Activated CD8-positive, alpha-beta memory T cell treated with anti-CD3 and anti-CD28 coated beads, Interleukin-2, amount 50 U/mL, for 4 hours (primary cell): ENCODE measurements at places on chromosomes 3 and 15.
A peak's percentile ranks its signal among the peaks of the same experiment; 100 is the strongest.

GRCh38 chr3:196754091-196754981, 14.7 kb downstream of the PAK2 start:
- no peak for DNase-seq

GRCh38 chr3:16860234-16860633, 24.5 kb upstream of the PLCL2 start:
- DNase-seq, result no peak

DNA sequence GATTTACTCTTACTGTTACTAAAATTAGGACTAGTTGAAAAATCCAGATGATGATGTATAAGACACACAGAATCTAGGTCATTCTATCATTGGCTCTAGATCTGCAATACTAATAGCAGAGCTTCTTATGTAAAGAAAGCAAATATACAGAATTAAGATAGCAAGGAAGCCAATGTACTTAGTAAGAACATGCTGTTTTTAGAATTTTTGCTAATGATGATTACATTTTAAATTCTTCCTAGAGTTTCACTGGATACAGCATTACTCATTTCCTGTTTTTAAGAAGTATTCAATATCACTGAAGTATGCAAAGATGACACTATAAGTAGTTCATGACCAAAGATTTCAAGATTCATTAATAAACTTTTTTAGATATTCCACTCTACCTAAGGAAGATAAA, 60.7 kb downstream of the CFAP20DC start:
- no peak for DNase-seq

DNA sequence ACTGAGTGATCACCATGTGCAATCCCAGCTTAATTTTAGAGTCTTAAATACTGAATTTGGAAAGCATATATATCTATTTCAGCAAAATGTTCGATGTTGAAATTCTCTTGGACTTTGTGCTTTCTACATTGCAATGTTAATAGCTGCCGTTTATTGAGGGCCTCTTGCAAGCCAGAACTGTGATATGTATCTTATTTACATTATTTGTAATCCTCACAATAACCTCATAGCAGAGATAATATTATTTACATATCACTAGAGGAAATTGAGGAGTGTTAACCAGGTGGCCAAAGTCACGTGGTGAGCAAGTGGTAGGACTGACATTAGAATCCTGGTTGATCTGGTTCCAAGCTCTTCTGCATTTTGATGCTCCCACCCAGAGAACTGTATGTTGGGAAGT, 254.1 kb downstream of the SLC9A9 start:
- DNase-seq, result no peak

DNA sequence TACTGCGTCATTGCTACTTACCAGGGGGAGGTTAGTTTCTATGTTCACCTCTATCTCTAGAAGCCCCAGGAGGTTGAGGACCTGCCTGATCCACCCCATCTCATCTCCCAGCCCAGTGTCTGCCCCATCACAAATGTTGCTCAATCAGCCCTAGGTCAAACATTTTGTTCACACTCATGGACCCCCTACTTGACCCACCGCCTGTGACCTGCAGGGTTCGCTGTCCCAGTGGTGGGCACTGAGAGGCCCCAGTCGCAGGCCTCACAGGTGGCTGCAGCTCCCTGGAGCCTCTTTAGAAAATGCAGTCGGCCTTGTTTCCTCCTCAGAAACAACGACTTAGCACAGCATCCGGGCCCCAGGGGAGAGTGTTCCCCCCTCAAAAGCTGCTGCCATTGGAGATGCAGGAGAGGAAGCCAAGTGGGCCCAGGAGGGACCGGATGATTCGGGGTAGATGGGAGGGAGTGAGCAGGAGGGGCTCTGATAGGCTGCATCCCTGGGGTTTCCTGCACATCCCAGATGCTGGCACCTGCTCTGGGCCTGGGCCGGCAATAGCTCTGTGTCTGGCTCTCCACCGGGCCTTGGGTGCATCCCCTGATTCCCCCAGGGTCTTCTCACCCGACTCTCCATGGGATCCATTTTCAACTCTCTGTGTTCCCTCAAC, 18.4 kb upstream of the INSYN1 start:
- no peak for DNase-seq

DNA sequence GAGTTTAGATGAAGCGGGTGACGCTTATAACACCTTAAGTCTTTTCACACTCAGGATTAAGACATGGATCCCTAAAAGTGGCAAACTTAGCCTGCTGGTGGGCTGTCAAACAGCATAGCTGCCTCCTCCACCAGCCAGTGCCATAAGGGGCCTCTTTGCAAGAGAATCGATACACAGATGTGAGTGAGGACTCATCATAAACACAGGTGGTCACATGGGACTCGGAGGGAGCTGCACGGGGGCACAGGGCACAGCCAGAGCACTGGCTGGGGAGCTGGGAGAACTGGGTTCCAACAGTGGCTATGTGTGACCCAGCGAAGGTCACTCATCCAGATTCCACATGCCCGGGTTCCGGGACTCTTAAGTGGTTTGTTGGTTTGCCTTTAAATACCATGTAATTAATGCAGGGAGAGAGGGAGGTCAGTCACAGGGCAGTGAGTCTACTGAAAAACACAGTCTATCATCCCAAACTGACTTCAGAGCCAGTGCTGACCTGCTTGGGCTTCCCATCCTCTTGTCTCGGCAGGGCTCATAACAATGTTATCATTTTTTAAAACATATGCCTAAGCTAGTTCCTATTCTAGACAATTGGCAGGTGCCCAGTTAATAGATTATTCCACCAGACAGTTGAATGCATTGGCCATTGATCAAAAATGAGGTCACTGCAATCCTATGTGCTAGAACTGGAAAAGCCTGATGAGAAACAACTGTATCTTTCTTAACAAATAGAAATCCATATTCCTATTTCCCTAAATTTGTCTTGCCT, 51.8 kb downstream of the SLC12A8 start:
- no peak for DNase-seq

DNA sequence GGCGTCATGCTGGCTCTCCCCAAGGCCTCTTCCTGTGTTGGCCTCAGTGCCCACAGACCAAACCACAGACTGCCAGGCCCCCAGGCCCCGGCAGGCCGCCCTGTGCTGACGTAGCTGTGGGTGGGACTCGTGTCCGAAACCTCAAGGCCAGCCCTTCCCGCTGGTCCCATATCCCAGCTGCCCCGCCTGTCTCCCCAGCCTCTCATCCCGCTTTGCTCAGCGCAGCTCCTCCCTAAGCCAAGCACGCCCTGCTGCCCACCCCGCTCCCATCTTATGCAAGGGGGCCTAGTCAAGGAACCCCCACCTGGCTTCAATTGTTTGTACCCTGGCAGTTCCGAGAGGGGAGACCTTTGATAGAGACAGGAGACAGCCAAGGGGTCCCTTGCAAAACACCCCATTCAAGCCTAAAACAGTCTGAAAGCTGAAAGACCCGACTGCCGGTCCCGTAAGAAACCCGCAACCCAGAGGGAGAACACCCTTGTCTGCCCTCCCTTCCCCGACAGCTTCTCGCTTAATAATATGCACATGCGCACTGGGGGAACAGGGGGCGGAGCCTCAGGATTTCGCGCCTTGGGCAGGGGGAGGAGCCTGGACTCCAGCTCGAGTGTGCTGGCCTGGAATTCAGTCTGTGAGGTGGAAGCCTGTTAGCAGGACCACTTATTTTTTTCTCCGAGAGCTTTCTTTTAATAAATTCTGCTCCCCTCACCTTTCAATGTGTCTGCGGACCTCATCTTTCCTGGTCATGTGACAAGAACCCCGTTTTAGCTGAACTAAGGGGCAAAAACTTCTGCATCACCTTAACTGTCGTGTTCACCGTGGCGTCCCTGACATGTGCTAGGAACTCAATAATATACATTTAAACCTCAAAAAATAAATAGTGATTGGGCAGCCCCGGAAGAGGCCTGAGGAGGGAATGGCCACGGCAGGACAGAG, 17.2 kb downstream of the TNFAIP8L3 start:
- peak; percentile 38 for DNase-seq

GRCh38 chr3:115789481-115789880, 166.2 kb downstream of the GAP43 start:
- no peak for DNase-seq

- DNase-seq, result no peak
Observed at GRCh38 chr15:53193149-53193548, 403.0 kb upstream of the ONECUT1 start.

- no peak for DNase-seq
Observed at GRCh38 chr3:182644790-182645433, 148.4 kb upstream of the ATP11B start.

DNA sequence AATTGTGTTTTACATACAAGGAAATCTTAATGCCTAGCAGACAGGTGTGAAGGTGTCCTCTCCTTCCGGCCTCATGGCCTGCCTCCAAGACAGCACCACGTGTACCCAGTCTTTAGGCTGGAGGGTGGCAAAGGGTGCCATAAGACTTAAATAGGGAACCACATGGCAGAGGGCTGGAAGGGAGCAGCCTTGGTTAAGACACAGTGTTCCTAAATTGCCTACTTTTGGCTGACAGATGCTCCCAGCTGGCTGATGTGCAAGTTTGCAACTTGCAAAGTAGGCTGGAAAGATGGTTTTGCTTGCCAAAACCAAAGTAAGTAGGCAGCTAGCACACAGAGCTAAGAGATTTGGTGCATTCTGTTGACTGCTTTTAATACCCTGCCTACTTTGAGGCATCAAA, 45.2 kb downstream of the CCNB2 start:
- no peak for DNase-seq

- no peak for DNase-seq
Observed at GRCh38 chr15:69524296-69524695, 71.7 kb downstream of the RPLP1 start.

DNA sequence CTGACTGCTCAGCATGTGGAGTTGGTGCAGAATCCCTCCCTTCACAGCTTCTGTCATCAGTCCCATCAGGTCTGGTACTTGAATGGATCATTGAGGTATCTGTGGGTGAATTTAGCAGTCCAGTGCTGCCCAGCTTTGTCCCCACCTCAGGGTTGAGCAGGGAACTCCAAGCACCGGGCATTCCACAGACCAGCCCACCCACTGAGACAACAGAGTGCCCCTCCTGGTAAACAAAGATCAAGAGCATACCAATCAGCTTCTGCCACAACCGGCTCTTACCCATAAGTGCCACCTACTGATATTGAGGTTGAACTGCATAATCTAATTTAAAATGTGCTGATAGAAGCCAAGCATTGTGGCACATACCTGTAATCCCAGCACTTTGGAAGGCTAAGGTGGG, 57.1 kb upstream of the FXR1 start:
- DNase-seq, result no peak

DNA sequence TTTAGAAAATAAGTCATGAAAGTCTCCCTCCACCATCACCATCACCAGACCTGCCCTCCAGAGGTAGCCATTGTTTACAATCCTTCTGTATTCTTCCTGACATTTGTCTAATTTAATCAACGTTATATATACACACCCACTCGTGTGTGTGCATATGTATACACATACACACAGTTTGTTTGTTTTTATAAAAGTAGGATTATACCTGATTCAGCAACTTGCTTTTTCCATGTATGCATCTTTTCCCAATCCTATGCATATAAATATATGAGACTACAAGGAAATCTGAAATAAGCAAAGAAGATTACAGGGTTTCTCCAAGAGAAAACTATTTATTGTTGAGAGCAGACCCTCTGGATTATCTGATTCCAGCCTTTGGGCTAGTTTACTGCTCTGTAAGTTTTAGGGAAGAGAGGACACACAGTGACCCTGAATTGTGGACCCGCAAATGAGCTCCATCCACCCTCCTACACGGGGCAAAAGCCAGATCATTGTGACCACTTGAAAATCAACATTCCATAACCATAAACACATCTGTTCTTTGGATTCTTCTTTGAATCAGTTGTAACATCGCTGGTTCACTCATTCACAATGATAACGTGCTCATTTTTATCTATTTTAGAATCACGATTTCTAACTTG, 104.3 kb downstream of the CPN2 start:
- no peak for DNase-seq

DNA sequence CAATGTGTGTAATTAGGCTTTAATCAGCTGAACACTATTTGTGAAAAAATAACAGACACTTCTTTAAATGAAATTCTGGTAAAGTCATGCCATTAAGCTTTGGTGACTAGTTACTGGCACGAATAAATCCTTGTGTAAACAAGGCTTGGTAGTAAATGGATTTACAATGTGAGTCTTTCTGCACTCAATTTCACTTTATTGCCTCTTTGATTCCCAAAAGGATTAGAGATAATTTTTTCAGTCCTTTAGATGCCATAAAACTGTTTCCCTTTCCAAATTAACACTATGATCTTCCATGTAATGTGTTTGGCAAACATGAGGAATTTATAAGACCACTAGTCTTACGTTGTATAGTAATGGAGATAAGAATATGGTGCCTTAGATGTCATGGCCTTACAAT, 339.5 kb upstream of the DNAJC19 start:
- DNase-seq, result no peak

DNA sequence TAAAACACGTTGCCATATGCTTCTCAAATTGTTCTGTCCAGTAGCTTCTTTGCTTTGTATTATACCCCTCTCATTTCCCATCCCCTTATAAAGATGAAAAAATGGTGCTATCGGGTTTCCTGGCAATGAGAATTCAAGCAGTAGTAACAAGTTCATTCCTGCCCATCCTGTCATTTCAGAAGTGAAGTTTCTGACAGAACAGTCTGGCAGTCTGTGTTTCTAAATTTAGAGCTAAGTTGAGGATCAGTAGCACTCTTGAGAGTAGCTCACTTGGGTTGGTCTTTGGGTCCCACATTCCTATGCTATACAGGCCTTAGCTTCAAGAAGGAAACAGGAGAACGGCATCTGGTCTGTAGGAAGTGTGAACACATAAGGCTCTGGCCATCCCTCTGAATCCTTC, 134.6 kb downstream of the GHSR start:
- DNase-seq, result no peak

DNA sequence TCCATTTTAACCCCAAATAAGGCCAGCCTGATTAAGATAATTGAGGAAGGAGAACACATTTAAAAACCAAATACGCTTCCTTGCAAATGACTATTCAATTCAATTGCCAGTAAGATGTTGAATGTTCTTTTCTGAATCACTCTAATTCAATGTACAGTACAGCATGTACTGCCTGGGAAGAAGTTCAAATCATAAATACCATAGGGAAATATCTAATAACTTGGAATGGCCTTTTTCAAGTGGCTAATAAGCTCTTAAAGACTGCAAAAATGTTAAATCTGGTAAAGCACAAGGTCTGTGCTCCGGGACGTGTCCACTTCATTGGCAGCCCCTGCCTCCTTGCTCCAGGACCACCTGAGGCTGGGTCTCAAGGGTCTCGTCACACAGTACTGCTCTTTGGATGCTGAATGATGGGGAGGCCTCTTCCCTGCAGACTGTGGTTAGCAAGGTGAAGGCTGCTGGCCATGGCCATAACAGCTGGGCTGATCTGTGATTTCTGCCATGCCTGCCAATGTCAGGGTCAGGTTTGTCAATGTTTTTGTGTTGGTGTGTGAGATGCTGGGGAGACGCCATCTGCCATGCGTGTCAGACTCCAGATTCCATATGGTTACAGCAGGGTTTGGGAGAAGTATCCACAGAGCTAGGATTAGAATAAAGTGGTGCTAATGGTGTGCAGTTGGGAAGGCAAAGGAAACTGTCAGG, 300.5 kb downstream of the ADAMTS17 start:
- DNase-seq, result no peak

GRCh38 chr15:26091184-26091583, 228.1 kb upstream of the ATP10A start:
- DNase-seq, result no peak
